ENCODE measurements at places on chromosomes 7 and 10. TPM values are rescaled to one million over a fixed set of nuclear protein-coding genes. Genes with fewer than 3 reads are reported as not detected.
A peak's percentile ranks its signal among the peaks of the same experiment; 100 is the strongest.

Gene TRPV5
- total RNA-seq: not detected

Gene ZNF485
- 1.8 TPM for total RNA-seq

DNA sequence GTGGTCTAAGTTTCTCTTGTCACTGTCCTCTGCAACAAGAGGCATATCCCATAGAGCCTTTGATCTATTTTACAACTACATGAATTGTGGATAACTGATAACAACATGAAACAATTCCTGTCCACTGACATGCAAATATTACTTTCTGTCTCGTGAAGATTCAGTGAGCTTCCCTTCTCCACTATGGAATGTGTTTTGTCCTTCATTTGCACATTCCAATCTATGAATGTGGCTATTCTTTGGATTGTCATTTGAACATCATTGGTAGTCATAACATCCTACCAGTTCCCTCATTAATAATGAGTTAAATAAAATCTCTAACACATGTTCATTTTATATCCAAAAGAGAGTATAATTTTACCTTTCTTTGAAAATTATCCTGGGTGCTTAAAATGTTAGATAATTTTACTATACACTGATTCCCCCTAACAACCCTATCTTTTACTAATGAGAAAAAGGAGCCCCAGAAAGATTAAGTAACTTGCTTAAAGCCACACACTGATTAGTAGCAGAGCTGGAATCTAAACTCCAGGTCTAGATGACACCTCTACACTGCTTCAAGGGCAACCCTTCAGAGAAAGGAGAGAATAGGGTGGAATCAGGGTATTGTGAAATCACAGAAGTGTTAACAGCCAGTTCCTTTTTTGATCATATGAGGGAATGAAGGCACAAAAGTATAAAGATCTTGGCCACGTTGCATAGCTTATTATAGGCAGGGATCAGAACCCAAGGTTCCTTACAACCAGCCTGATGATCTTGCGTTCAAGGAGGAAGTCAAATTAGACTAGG, 39.1 kb downstream of the PDE1C start:
- DNase-seq: no peak

Gene DEPP1
- total RNA-seq: 9.8 TPM

Gene OR6B1
- not detected for total RNA-seq

DNA sequence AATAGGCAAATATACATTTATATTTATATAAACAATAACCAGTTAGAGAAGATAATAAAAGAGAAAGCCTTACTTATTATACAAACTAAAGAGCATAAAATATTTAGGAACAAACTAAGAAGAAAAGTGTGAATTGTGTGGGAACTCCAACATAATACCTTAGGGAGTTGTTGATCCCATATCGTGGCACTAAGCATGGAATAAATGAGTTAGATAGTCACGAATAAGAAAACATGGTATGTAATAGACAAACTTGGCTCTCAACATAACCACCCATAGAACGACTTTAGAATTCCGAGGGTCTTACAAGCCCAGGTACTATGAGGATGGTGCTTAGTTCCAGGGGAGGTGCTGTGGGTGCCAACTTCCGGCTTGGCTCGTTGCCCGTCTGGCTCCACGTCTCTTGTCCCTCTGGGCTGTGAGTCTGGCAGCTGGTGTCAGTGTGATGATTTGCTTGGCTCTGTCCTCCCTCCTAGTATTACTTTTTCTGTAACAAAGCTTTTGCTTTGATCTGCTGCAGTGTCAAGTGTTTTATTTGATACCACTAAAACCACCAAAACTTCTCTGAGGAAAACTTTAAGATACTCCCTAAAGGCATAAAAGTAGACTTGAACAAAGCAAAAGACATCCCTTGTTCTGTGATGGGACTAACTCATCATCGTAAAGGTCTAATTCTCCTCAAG, 9.5 kb upstream of the RBM20 start:
- DNase-seq: no peak

DNA sequence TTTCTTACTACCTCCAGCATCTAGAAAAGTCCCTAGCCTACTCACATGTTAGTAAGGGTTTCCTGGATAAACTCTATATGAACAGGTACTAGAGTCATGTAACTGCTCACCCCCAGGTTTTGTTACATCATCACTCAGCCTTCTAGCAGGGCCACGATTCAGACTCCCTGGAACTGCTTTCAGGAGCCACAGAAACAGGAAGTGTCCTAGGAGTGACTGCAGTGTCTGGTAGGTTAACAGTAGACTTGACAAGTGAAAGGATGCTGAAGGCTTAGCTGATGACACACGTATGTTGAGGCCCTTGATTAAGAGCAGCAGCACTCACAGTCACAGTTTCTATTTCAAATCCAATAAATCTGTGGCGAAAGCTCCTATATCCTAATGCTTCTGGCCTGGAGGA, 101.2 kb downstream of the DNMBP start:
- DNase-seq: no peak

DNA sequence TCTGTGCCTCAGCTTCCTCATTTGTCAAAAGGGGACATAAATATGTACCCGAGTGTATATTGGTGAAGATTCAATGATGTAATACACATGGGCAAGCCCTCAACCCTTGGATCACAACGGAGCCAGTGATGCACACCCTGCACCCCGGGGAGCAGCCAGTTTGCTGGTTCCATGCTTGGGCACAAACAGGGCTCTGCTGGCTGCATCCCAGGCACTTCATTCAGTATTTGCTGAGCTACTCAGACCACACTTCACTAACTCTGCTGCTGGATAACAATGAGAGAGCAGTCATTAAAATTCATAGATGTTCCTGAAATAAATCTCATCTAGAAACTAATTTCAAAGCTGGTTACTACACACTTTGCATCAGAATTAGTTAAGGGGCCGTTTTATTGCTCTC, 72.0 kb downstream of the SCRN1 start:
- no peak for DNase-seq

DNA sequence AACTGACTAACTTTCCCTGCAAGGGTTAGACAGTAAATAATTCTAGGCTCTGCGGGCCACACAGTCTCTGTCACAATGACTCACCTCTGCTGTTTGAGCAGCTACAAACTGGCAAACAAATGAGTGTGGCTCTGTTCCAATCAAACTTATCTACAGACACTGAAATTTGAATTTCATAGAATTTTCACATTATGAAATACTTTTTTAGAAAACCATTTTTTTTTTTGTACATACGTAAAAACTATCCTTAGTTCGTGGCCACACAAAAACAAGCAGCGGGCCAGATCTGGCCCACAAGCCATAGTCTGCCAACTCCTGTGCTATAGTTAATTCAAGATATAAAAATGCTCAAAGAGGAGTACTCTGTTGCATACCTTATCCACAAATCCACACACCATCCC, 32.6 kb downstream of the PIP4K2A start:
- DNase-seq: no peak

DNA sequence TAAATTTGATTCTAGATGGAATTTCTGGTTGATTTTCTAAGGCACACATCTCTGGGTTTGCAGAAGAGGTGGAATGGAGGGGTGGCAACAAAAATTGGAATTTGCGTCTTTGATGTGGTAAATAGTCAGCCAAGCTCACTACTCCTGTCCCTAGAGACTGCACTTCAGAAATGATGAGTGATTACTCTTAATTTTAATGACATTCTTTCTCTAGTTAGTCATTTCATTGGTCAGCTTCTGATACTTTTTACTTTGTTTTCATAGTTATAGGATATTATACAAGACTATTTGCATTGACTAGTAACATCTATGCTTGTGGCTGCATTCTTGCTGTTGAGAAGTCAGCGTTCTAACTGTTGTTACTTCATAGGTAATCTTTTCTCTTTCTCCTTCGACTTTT, 658.3 kb downstream of the SUGCT start:
- no peak for DNase-seq

DNA sequence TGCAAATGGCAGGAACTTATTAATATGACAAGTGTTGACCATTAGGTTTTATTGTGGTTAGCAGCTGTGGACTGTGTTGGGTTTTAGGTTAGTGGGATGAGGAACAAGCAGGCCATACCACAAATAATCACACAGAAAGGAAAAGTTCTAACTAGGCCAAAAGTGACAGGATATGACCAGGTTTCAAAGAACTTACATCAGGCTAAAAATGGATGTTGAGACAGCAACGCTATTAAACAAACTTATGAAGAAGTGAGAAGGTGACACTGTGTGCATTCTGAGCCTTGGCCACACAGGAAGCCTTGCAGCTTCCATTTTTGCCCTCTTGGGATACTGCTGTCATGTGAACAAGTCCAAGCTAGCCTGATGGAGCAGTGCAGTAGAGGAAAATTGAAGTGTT, 568.8 kb downstream of the HTR7 start:
- no peak for DNase-seq

- no peak for DNase-seq
Observed at GRCh38 chr7:44622342-44623151, 16.1 kb downstream of the OGDH start.

DNA sequence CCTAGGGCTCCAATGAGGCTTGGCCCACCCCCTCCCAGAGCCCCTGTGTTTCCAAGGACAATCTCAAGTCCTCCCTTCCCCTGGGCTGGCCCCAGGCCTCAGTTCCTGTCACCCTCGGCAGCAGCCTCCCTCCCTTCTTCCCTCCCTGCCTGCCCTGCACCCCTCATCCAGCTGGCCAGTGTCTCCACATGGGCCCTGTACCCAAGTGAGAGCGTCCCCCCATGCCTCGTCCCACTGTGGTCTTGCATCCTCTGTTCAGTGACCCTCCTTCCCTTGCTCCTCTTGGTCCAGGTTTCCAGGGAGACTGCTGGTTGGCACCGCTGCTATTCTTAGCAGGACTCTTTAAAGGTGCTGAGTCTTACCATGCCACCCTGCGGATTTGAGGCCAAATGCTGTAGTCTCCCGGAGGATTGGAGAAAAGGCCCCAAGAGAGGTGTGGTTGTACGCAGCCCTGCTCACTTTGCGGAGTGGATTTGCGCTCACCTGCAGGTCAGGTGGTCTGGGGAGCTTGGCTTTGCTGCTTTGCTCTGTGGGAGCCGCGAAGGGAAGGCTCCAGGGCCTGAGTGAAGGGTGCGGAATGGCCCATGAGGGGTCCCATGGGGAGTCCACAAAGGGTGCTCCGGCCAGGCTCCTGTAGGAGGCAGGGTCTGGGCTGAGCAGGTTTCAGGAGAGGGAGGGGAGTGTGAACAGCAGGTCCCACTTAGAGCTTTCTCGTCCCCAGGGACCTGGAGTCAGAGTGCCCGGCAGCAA, 519.2 kb downstream of the TCERG1L start:
- no peak for DNase-seq

DNA sequence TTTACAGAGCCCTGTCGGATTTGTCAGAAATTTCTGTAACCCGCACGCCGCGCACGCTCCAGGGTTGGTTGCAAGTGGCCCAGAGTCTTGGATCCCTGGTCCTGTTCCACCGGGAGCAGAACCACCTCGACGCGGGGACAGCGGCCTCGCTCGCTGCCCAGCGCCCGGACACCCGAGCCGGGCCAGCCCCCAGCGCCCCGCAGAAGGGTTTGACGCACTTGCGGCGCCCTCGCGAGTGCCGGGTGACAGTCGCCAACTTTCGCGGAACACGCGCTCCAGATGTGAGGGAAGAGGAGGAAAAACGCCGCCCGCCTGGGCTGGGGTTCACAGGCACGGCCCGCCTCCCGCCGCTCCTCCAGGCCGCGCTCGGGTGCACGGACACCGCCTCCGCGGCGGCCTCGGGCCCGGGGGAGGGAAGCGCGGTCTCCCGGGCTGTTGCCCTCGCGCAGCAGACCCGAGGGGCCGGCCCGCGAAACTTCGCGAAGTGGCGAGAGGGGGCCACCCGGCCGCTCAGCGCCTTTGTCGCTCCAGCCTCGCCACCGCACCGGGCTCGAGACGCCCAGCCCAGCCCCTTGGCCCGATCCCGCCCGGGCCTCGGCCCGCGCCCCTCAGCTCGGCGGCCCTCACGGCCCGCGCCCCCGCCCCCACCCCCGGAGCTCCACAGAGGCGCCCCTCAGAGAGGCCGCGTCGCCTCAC, 514 bp downstream of the RNF216 start:
- DNase-seq: peak; percentile 45

Gene NRAP
- not detected for total RNA-seq

DNA sequence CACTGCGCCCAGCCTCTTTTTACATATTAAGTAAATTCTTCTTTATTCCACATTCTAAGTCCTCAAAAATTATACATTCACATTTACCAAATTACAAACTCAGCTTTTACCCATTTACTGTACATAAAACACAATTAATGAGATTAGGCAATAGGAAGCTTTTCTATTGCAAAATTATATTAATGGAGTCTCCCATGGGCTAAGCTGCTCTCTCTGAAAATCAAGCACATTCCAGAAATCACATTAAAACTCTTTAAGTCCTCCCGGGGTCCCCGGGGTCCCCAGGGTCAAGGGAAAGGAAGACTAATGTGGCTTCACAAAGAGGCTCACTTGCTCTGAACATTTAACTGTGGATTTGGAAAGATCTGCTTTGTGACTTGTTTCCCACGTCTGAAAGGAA, 127.4 kb upstream of the KMT2E start:
- DNase-seq: no peak

- no peak for DNase-seq
Observed at GRCh38 chr7:42074076-42074475, 162.9 kb downstream of the GLI3 start.

GRCh38 chr7:140121326-140121725, 55.5 kb downstream of the KDM7A start:
- DNase-seq: no peak

- no peak for DNase-seq
Observed at GRCh38 chr10:79180414-79181221, 111.9 kb downstream of the ZMIZ1 start.

GRCh38 chr10:128859738-128860386, 607.2 kb upstream of the MGMT start:
- DNase-seq: peak; percentile 41

Gene TMEM229A
- total RNA-seq: not detected

DNA sequence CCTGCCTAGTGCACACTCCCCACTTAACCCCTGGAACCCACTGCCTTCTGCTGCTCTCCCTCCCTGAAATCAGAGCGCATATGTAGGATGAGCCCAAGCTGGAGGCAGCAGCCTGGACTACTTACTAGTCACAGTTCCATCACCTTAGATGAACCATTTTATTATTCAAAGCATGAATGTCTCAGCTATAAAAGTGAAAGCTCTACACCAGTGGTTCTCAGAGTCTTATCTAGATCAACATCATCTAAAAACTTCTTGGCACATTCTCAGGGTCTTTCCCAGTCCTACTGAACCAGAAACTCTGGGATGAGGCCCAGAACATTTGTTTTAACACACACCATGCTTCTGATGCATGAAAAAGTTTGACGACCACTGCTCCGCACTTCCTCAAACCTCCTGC, 100.3 kb upstream of the ANK3 start:
- DNase-seq: peak; percentile 16

Measured in stomach (tissue), 19 donors.